Hematopoietic multipotent progenitor cell treated with erythropoietin and hydrocortisone succinate and interleukin-3 and kit ligand, for 6 days (in vitro differentiated cells): ENCODE measurements at places on chromosomes 16 and 17.

DNA sequence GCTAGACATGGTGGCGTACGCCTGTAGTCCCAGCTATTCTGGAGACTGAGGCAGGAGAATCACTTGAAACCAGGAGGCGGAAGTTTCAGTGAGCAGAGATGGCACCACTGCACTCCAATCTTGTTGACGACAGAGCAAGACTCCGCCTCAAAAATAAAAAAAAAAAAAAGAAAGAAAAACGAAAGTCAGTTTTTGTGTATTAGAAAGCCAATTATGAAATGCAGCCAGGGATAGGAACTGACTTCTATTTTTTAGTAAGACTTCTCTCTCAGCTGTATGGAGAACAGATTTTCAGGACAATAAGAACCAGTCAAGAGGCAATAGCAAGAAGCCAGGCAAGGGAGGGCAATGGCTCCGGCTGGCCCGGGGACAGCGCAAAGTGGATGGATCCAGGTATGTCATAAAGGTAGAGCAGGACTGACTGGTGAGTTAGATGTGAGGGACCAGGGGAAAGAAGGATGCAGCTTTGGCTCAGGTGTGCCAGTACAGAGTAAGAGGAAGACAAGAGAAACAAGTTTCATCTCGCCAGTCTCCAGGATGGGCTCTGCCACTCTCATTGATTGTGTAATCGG is 12.5 kb upstream of the CCL1 start:
- DNase-seq = no peak

DNA sequence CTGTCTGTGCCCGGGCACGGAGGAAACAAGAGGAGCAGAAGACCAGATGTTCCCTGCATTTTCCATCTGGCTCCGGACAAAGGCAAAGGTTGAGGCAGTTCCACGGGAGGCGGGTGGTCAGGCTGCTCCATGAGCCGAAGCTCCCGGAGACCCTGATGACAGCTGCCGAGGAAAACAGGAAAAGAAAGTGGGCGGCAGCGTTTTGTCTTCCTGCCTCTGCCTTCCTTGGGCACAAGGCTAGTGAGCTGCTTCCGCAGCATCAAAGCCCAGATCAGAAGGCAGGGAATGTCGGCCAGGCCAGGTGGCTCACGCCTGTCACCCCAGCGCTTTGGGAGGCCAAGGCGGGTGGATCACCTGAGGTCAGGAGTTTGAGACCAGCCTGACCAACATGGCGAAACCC is 16.2 kb downstream of the SLC43A2 start:
- no peak for DNase-seq

DNA sequence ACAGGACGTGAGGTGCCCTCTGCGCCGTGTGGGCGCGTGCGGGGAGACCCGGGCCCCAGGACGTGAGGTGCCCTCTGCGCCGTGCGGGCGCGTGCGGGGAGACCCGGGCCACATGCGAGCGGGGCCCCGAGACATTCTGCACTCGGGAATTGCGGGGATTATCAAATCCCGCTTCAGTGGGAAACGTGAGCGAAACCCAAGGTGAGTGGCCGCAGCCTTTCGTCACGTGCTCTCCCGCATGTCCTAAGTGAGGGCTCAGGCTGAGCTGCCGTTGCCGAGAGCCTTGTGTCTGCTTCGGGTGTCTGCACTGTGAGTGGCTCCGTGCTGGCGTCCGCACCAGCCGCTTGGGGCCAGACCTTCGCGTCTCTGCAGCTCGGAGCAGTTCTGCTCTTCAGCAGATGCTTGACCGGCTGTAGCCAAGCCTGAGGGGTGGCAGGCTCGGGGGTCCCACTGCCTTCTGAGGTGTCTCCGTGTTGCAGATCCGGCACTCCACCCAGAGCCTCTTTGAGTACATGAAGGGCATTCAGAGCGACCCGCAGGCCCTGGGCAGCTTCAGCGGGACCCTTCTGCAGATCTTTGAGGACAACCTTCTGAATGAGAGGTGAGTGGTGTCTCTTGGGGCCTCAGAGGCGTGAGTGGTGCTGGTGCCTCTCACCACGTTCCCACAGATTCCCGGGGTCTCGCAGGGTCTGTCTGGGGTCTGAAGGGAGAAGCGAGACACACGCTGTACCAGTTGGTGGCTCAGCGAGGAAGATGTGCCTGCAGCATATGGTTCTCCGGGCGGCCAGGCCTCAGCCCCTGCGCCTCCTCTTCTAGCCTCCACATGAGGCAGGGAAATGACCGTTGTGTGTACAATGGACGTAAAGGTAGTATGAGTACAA is 90.5 kb upstream of the ZNF750 start:
- DNase-seq = no peak

DNA sequence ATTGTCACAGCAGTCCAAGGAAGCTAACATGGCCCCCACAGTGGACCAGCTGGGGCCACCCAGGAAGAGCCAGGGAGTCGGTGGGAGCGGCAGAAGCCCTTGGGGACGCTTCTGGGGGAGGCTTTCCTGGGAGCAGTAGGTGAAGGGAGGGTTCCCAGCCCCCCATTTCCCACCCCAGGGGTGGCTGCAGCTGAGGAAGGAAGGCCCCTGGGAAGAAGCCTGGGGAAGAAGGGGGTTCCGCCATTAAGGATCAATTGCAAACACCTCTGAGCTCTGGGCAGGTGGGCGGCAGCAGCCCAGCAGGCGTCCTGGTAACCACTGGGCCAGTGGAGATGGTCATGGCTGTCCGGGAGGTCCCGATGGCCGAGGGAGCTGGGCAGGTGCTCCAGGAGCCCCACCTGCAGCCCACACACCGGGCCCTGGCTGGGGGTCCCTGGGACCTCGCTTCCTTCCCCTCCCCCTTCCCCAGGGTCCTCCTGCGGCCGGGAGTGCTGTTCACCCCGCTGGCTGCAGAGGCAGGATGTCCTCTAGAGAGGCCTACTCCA is 592 bp upstream of the PERCC1 start:
- no peak for DNase-seq

GRCh38 chr17:16938031-16938430 is 33.9 kb downstream of the TNFRSF13B start:
- no peak for DNase-seq

DNA sequence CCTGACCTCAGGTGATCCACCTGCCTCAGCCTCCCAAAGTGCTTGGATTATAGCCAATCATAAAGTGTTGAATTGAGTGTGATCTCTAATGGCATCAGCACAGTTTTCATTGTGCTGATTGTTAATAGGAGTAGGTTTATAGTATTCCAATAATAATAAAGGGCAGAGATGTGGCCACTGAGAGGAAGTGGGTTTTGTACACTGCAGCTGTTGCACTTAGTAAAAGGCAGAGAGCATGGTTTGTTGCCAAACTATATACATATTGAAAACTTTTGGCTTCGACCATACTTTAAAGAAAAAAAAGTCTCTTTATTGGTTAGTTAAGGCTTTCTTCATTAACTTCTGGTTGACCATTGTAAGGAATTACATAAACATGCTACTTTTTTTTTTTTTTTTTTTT is 185.9 kb downstream of the CDK5R1 start:
- DNase-seq = peak; percentile 9

DNA sequence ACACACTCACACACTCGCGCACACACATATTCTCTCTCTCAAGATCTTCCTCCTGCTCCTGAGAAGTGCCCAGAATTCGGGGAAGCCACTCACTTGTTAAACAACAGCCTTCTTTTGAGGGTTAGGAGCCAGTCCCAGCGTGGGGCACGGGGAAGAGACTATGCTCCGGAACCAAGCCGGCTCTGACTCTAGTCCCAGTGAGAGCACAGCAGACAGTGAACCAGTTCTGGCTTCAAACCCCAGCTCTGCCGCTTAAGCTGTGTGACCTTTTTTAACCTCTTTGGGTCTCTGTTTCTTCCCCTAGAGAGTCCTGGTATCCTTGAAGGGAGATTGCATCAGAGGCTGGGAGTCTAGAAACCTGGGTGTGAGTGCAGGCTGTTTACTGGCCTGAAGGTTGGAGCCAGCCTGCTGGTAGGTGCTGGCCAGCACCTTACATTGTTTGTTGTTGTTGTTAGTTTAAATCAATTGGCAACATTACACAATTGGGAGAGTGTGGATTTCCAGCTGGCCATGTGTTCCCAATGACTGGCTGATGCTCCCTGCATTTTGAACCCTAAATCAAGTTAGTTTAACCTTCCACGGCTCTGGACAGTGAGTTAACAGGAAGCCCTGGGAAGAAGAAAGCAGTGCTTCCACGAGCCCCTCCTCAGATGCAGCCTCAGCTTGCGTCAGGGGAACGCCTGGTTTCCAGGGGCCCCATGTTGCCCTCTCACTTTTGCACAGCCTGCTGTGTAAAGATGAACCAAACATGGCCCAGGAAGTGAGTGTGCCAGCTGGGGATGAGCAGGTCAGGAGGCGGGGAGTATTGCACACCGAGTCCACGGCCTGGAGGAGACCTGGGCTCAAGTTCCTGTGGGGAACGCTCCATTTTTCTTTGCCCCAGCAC is 71.5 kb downstream of the GAS7 start:
- DNase-seq = no peak

- peak; percentile 36 for DNase-seq
These were observed at the start of gene CENPX for GRCh38 chr17:82022310-82022980. CENPX (minus strand) TSS chr17:82022878; CDS start chr17:82022861, 17 bp downstream.

DNA sequence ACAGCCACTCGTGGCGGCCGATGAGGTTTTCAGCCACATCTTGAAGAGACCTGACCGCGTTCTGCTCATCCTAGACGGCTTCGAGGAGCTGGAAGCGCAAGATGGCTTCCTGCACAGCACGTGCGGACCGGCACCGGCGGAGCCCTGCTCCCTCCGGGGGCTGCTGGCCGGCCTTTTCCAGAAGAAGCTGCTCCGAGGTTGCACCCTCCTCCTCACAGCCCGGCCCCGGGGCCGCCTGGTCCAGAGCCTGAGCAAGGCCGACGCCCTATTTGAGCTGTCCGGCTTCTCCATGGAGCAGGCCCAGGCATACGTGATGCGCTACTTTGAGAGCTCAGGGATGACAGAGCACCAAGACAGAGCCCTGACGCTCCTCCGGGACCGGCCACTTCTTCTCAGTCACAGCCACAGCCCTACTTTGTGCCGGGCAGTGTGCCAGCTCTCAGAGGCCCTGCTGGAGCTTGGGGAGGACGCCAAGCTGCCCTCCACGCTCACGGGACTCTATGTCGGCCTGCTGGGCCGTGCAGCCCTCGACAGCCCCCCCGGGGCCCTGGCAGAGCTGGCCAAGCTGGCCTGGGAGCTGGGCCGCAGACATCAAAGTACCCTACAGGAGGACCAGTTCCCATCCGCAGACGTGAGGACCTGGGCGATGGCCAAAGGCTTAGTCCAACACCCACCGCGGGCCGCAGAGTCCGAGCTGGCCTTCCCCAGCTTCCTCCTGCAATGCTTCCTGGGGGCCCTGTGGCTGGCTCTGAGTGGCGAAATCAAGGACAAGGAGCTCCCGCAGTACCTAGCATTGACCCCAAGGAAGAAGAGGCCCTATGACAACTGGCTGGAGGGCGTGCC is 30.1 kb downstream of the CIITA start:
- DNase-seq = no peak

DNA sequence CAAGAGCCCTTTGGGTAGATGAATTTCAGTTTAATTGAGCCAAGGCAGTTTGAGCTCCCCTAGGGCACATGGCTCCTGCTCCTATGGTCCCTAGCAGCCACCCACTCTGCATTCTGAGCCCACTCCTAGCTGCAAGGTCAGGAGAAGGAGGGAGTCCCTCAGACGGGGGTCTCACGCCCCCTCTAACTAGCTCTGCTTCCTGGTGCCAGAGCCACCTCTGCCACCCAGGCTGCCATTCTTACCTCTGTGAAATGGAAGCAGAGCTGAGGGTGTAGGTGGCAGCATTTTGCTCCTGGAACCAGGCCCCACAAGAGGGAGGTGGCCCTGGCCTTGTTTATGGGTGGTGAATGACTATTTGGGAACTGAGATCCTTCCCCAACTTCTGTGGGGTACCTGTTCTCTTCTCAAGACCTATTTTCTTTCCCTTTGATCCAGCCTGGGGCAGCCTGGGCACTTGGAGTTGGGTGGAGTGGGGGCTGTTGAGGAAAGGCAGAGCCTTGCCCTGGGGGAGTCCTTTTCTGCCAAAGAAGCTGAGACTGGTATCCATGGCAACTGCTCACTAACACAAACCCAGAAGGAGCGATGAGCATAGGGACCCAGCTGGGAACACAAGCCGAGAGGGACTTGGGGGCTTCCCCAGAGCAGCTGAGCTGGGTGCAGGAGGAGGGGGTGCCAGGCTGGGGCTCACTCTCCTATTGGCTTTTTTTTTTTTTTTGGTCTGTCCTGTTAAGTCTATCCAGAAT is 4.8 kb downstream of the SPNS2 start:
- DNase-seq = no peak

- DNase-seq = peak; percentile 5
These were observed 251.4 kb downstream of the PHKB start for GRCh38 chr16:47712276-47713224.

- no peak for DNase-seq
These were observed 987 bp downstream of the SLC16A5 start for GRCh38 chr17:75088465-75089417.

DNA sequence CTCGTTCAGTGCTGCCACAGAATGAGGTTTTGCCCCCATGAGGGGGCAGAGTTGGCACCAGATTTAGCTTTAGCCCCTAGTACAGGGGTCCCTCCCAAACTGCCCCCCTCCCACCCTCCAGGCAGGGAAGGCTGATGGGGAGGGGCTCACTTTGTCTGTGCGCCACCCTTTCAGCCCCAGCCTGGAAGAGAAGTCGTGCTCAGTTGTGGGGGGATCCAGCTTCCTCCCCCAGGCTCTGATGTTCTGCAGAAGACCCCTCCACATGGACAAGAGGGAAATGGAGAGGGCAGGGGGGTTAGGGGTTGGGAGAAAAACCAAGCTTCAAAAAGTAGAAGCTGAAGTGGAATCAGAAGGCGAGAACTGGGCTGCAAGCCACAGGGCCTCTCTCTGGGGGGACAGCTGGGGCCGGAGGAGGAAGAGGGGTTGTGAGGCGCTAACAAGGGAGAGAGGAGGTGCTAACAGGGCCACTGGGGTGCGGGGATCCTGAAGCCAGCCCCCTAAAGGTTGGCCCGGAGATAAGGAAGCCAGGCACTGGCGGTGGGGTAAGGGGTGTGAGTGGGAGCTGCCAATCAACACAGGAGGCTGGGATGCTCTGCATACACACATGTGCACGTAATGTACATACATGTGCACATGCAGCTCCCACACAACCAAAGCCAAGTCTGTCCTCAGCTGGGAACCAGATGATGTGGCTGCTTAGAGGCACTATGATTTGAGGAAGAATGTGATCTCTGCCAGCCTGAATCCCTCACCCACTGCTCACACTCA is 7.0 kb upstream of the TMEM92 start:
- DNase-seq = no peak

GRCh38 chr17:68580236-68580770 is 20.9 kb downstream of the FAM20A start:
- no peak for DNase-seq

- no peak for DNase-seq
These were observed 80.0 kb downstream of the IRX5 start for GRCh38 chr16:55010492-55011160.

- DNase-seq = no peak
These were observed 51.8 kb downstream of the METTL16 start for GRCh38 chr17:2459917-2460271.

GRCh38 chr17:75753514-75754377 is 11.2 kb downstream of the GALK1 start:
- DNase-seq = peak; percentile 84

- no peak for DNase-seq
These were observed 108.2 kb downstream of the VAT1L start for GRCh38 chr16:77896415-77897128.

- no peak for DNase-seq
These were observed 7.0 kb downstream of the SAMD14 start for GRCh38 chr17:50122945-50123344.
